ENCODE measurements at places on chromosomes 6 and 20.

GRCh38 chr6:134510142-134510541 lies 192.2 kb upstream of the SGK1 start:
- no peak for DNase-seq

- no peak for DNase-seq
Observed at GRCh38 chr6:147170269-147170668, 33.9 kb upstream of the STXBP5 start.

- DNase-seq: no peak
Observed at GRCh38 chr20:36606158-36607066, 833 bp downstream of the RAB5IF start.

- DNase-seq: no peak
Observed at GRCh38 chr6:82144007-82144851, 103.3 kb downstream of the IBTK start.

GRCh38 chr6:112951829-112952228 lies 604.7 kb downstream of the RFPL4B start:
- DNase-seq: no peak

DNA sequence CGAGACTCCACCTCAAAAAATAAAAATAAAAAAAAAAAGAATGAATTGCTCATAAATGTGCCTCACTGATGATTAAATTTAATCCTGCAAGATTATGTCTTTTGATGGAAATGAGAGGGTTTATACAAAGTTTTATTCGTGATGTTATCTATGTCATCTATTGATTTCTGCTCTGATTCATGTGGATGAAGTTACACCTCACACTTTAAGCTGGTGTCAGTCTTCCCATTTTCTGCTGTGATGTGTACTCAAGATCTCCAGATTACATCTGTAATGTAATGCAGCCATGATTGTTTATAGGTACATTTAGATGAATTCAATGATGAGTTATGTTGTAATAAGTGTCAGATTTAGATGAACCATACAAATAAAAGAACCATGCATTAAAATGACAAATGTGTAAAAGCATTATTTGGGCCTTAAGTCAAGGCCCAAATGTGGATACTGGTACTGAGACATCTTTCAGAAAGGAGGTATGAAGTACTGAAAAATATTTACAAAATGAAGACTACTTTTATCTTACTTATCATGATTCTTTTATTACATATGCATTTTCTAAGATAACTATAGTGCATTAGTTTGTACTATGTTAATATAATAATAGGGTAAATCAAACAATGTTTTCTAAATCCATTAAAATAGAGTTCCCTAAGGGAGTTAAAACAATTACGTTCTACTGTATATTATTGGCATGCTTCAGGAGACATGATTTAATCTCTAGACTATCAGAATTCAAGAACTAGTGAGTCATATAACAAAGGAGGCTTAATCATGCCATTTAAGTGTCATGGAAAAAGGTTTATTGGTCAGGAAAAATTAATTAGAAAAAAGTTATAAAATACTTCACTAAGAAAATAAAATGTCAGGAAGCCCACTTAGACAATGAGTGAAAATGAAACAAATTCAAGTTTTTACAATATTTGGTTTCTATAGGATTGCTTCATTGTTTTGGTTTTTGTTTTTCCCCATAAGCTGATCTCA lies 34.5 kb downstream of the HCRTR2 start:
- DNase-seq: no peak

DNA sequence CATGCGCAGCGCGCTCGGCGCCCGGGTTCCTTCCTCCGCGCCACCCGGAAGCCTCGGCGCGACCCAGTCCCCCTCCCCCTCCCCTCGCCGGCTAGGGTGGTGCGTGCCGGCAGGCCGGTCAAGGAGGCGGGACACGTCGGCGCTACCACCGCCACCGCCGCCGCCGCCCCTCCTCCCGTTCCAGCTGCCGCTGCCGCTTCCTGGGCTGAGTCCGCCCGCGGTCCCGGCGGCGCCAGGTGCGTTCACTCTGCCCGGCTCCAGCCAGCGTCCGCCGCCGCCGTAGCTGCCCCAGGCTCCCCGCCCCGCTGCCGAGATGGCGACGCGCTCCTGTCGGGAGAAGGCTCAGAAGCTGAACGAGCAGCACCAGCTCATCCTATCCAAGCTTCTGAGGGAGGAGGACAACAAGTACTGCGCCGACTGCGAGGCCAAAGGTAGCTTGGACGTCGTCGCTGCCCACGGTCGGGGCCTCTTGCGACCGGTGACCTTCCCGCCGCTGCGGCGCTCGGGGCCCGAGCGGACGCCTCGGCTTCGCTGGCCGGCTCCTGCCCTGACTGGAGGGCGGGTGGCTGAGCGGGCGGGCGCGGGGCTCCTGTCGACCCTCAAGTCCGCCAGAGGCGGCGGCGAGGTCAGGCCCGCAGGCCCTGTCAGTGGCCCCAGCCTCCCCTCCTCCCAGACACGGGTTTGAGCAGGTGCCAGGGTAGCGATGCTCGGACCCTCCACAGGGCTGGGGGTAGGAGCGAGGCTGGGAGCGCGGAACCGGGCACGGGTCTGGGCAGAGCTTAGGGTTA lies at the start of gene SMAP1:
Gene SMAP1 (plus strand): TSS at position 173 of the 788 bp plus-strand sequence. CDS start 141 bp downstream, at position 314.
- DNase-seq: peak; percentile 86

GRCh38 chr6:144778773-144779492 lies 493.8 kb downstream of the UTRN start:
- DNase-seq: no peak
